ENCODE measurements at places on chromosomes 2 and 18.

DNA sequence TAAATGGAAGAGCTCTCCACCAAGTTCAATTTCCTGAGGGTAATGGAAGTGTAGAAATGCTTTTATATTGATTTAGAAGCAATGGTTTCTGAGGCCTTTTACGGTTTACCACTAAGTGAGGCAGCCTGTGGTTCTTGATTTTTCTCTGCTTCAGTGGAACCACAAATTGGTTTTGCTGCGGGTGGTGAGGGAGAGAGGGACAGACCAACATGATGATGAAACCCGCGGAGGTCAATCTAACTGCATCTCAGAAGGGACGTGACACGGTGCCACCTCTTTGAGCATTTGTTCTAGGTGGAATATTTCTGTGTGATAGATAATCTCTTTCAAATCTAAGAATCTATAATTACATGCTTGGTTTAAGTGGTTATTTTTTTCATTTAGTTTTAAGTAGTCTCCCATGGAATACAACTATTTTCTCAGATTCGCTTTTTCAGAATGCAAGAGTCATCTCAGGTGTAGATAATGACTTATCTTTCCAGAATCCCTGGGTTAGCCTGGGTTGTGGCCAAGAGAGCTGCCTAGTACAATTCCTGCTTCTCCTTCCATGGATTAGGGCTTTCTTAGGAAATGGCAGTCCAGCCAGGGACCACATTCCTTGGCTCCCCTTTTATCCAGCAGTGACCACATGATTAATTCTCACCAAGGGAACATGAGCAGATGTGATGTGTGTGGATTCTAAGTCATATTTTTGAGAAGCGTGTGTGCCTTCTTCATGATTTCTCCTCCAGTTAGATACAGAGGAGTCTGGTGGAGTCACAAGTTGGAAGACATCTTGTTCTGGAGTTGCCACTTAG, 52.5 kb downstream of the KCNE4 start:
- no peak for DNase-seq

DNA sequence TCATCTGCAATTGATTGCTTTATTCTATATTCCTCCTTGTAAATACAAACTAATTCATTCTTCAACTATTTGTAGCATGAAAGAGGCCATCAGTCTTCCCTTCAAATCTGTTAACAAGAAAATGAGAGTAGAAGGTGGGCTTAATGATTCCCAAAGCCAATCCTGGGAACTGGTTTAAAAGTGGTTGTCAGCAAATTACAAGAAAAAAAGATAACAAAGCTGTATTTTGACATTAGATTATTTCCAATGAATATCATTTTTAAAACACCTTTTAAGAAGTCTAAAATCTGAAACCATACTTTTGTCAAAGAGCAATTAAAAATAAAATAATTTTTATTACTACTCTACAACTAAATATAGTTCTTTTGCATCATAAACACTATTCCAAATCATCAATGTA, 139.2 kb downstream of the DYM start:
- no peak for DNase-seq

DNA sequence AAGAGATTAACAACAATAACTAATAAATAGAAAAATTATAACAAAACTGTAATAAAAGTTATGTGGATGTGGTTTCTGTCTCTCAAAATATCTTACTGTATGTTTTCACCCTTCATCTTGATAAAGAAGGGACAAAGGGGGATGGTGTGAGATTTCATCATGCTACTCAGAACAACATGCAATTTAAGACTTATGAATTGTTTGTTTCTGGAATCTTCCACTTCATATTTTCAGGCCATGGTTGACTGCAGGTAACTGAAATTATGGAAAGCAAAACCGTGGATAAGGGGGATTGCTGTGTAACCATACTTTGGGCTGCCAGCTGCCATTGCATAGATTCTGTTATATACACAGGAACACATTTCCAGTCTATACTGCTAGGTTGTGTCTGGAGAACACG, 45.6 kb downstream of the NEB start:
- no peak for DNase-seq

- no peak for DNase-seq
Observed at GRCh38 chr2:86789687-86790133, 1.0 kb downstream of the CD8A start.

DNA sequence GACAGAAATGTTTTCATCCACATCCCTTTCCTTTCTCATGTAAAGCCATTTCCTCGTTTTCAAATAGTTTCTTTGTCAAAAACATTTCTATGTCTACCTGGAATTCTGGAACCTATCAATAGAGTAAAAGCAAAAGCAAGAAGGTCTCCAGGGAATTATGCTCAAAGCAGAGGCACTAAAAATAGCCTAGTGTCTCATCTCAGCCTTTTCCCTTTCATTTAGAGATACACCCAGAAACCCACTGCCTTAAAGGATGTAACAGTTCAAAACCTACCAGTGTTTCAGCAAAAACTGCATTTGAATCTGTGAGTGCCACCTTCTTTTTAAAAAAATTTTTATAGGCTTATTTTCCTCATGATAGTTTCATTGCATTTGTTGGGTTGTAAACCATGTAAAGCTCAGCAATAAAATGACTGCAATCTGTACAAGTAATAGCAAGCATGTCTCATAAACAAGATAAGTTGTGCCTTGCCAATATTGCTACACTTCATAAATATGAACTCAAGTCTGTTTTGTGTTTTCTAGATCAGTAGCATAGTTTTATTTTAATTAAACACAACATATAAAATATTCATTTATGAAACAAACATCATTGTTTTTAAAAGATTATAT, 927.3 kb upstream of the ACVR2A start:
- no peak for DNase-seq

DNA sequence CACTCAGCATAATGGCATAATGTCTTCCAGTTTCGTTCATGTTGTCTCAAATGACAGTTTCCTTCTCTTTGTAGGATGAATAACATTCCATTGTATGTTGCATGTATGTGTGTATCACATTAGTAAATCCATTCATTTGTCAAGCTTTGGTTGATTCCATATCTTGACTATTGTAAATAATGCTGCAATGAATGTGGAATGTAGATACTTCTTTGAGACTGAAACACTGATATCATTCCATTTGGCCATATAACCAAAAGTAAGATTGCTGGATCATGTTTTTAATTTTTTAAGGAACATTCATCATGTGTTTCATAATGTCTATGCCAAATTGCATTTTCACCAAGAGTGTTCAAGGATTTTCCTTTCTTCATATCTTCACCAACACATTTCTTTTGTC, 1711.4 kb upstream of the PIK3C3 start:
- no peak for DNase-seq

- no peak for DNase-seq
Observed at GRCh38 chr2:224147174-224147573, 108.1 kb upstream of the SERPINE2 start.

DNA sequence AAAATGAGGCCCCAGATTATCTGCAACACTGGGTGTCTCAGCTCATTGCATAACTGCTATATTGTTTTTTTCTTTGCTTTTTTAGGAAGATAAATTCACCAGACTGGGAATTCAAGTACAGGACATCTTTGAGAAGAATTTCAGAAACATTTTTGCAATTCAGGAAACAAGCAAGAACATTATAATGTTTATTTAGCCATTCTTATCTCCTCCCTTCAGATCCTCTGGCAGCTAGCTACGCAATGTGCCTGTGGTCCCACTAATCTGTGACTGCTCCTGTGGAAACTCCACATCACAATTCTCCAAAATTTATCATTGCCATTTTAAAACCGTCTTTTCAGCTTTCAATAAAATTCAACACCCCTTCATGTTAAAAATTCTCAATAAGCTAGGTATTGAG, 126.8 kb downstream of the SP100 start:
- DNase-seq: no peak

- DNase-seq: no peak
Observed at GRCh38 chr2:242040681-242041080, 171.2 kb downstream of the RTP5 start.

DNA sequence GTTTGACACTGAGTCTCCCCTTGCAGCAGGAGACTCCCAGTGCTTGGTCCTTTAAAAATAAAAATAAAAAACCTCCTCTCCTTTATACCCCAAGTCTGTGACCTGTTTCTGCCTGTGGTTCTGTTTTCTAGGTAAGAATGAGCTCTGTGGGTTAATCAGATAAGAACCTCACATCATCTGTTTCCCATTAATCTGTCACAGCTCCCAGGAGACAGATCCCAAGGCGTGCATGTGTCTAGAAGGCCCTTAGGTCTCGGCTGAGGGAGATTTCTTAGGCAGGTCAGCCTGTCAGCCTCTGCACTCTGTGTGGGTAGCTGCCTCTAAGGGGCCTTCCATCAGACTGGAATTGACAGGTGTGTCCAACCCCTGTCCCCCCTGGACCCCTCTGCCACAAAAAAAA, 80.7 kb downstream of the FHOD3 start:
- no peak for DNase-seq

GRCh38 chr2:144382849-144383248, 137.1 kb downstream of the ZEB2 start:
- no peak for DNase-seq

GRCh38 chr2:128374001-128374710, 55.5 kb upstream of the HS6ST1 start:
- no peak for DNase-seq

DNA sequence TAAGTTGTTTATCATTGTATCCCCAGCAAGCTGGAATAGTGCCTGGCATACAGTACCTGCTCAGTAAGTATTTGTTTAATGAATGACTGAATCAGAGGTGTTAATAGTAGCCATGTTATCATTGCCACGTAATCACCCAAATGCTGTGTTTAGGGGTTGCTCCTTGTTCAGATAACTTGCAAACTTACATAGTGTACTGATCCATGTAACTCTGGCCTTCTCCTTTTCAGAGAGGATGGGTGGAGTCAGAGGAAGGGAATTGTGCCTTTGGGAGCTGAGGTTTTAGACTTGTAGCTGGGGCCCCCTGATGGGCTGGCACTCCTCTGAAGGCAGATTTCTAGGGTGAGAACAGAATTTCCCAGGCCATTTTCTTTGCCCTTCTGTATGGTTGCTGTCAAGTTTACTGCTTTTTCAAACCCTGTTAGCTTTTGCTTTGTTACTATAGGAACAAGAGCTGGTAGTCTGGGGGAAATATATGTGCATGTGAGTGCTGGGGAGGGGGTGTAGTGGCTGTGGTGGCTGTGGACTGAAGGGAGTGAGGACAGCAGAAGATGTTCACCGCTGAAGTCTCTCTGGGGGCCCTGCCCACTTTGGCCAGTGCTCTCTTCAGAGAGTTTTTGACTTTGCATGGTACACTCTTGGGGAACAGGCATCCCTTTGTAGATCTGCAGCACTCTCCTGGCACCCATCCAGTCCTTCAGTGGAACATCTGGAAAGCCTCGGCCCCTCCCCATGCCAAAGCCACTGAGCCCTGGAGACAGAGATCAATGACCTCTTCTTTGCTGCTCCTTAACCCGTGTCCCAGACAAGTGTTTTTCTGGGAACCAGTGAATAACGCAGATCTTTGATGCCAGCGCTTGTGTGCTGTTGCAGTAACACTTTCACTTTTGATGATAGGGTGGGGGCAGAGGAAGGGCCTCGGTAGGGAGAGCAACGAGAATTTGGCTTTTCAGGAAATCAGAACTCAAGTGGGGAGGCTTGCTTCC, 209.0 kb downstream of the PRKCE start:
- no peak for DNase-seq

DNA sequence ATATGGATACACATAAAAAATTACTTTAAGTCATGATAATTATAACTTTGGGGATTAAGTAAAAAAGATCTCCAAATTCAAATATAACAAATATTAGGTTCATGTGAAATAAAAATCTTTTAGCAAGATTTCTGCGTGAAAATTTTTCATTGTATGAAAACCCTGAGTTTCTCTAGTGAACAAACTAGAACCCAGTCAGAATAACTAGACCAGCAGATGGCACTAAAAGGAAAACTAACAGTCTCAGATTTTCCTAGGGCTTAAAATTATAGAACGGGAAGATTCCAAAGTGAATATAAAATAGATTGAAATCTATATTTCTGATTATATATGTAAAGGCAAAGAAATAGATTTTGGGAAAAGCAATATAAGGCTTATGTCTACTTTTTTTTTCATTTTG, 43.3 kb downstream of the TMEM200C start:
- DNase-seq: no peak

GRCh38 chr2:230751062-230751461, 38.4 kb downstream of the CAB39 start:
- DNase-seq: no peak

- DNase-seq: peak; percentile 70
Observed at GRCh38 chr2:64751286-64752260, 97.9 kb upstream of the SERTAD2 start.

DNA sequence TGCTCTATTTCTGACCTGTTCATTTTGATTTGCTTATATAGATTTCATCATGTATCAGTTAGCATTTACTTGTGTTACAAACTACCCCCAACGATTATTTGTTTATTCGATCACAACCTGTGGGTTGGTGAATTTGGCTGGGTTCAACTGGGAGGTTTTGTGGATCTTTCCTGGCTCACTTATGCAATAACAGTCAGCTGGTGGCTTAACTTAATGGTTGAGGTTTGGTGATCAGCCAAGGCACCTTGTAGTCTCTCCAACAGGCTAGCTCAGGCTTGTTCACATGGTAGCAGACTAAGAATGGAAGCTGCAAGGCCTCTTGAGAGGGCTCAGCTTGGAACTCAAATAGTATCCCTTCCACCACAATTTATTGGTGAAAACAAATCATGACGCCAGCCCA, 5.4 kb upstream of the PUM2 start:
- DNase-seq: peak; percentile 13

DNA sequence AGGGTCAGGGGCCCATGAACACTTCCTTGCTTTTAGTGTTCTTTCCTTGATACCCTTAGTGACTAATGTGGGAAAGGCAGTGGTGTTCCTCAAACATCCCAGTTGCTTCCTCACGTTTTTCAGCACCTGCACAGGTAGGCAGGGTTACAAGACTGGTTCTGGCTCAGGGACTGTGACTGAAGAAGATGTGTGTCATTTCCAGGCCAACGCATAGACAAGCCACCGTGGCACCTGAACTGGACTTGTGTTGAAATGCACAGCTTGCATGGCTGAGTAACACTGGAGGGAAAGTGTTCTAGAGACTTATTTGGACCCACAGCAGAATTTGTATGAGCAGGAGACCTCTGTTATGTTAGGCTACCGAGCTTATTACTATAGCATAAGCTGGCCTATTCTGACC, 107.9 kb downstream of the SPOPL start:
- DNase-seq: no peak

- DNase-seq: no peak
Observed at GRCh38 chr2:167987558-167987957, 259.8 kb downstream of the STK39 start.

Measured in SHP77 (cell line).